ENCODE measurements at places on chromosomes 3 and 15.

GRCh38 chr3:118468801-118469200 is 565.8 kb downstream of the IGSF11 start:
- no peak for DNase-seq

- peak; percentile 28 for DNase-seq
Observed at GRCh38 chr3:19149368-19149767, 1.1 kb downstream of the KCNH8 start.

DNA sequence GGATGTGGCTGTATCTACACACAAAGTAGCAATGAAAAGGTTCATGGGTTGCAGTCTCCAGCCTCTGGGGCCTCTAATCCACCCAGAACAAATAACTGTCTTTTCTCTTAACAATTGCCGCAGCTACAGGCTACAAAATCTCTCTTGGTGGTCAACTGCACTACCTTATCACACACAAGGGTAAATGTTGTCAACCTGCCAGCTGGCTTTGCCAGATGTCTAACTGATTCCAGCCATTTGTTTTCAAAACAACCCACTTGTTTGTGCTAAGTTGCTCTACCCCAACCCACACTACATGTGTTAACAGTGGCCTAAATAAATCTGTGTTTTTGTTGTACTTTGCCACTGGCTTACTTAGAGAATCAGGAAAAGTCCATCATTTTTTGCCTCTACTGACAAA is 447.3 kb downstream of the TAFA4 start:
- DNase-seq: no peak

DNA sequence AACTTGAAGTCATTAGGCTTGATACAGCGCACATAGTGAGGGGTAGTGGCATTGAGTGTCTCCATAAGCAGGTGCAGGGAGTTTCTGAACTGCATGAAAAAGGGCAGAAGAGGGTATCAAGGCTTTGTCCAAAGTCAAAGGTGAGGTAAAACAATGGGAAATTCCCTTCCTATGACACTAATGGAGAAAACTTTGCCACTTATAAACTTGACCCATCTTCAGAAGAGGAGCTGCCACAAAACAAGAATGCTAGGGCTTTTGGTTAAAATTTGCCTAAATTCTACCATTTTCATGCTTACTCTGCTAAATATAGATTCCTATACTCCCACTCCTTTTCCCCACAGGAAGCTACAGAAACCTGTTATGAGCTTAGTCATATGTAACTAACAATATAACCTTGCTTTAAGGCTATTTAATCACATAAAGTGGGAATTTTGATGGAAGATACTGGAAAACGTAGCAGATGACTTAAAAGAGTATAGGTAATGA is 87.5 kb upstream of the MYO5C start:
- DNase-seq: peak; percentile 17

GRCh38 chr3:160150066-160150465 is 75.2 kb upstream of the C3orf80 start:
- no peak for DNase-seq

DNA sequence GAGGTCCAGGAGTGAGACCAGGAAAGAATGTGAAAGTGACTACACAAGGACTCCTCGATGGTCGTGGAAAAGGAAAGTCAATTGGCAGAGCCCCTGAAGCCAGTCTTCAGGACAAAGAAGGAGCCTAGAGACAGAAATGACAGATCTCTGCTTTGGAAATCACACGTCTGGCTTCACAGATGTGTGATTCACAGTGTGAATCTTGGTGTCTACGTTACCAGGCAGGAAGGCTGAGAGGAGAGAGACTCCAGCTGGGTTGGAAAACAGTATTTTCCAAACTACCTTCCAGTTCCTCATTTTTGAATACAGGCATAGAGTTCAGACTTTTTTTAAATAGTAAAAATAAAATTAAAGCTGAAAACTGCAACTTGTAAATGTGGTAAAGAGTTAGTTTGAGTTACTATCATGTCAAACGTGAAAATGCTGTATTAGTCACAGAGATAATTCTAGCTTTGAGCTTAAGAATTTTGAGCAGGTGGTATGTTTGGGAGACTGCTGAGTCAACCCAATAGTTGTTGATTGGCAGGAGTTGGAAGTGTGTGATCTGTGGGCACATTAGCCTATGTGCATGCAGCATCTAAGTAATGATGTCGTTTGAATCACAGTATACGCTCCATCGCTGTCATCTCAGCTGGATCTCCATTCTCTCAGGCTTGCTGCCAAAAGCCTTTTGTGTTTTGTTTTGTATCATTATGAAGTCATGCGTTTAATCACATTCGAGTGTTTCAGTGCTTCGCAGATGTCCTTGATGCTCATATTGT is 6.0 kb downstream of the CCR2 start:
- no peak for DNase-seq
